ENCODE measurements at places on chromosomes 13 and 19. TPM values are rescaled to one million over a fixed set of nuclear protein-coding genes. Genes with fewer than 3 reads are reported as not detected.

DNA sequence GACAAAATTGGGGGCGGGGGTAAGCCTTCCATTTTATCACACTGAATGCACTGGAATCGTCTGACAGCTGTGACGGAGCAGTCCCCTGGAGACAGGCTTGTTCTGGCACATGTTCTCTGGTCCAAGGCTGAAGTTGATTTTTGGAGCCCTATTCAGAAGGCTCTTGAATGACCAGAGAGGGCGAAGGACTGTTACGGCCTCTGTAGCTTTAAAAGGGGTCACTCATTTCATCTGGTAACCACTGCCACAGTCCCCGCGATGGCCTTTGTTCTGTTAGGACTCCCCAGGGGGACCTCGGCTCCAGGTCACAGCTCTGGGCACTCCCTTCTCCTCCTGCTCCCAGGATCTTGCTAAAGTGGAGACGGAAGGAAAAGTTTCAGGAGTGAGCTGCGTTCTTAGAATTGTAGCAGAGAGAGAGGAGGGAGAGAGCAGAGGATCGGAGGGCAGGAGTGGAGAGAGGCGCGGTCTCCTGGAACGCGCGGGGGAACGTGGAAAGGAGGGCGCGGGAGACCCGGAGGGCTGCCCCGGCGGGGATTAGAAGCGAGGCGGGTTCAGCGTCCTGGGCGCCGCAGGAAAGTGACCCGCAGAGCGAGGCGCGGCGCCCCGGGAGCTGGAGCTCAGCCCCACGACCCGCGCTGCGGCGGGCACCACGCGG is 134.3 kb upstream of the MYO16 start:
- no peak for DNase-seq

DNA sequence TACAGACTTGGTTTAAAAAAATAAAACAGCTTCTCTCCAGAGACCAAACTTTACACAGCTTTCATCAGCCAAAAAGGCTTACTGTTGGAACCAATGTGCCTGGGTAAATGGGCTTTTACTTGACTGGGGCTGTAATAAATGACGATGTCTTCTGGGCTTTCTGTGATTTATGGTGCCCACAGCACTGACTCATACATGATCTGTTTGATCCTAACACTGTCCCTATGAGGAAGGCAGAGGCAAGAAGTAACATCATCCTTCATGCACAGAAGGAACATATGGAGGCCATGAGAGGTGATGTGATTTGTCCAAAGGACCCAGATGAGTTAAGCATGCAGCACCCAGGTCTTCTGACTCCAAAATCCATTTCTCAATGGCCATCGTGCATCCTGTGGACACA is 77.4 kb downstream of the DOCK9 start:
- DNase-seq: no peak

DNA sequence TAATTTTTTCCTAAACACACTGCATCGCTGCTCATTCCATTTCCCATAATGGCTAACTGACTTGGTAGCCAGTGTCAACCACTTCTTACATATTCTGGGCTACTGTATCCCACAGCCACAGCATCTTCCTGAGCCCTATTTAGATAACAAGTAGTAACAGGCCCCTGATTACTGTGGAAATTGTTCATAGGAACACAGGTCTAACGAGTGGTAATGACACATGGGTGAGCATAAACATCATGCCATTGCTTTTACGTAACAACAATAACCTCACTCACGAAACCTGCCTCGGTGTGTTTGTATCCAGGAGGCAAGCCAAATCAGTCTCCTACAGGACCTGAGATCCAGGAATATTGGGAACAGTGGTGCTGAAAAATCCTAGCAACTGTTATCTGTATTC is 438.6 kb downstream of the KLF5 start:
- no peak for DNase-seq

NKG7 gene
- 3.5 TPM for total RNA-seq

MYH14 gene
- 99.3 TPM for total RNA-seq

- no peak for DNase-seq
Observed at GRCh38 chr19:18895038-18895823, 727 bp downstream of the CERS1 start.

PSPN gene
- 1.1 TPM for total RNA-seq

- DNase-seq: no peak
Observed at GRCh38 chr13:51542346-51543242, 41.7 kb upstream of the WDFY2 start.

- no peak for DNase-seq
Observed at GRCh38 chr19:6886277-6886897, 992 bp upstream of the ADGRE1 start.

- DNase-seq: no peak
Observed at GRCh38 chr13:30353471-30354215, 46.3 kb upstream of the KATNAL1 start.

DNA sequence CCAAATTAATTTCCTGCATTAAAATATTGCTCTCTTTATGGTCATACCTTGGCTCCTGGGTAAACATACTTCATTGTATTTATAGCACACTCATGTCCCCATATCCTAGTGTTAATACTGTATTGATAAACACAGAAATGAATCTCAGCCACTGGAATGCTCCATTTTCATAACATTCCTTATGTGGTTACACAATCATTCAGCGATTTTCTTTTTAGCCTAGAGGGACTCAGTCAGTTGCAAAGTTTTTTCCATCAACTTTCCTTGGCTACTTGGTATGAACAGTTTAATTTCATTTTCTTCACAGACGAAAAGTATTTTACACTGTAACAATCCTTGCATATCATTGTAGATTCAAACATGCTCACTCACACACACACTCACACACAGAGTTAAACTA is 471.5 kb downstream of the FGF14 start:
- DNase-seq: no peak

SYCN gene
- not detected for total RNA-seq

DNA sequence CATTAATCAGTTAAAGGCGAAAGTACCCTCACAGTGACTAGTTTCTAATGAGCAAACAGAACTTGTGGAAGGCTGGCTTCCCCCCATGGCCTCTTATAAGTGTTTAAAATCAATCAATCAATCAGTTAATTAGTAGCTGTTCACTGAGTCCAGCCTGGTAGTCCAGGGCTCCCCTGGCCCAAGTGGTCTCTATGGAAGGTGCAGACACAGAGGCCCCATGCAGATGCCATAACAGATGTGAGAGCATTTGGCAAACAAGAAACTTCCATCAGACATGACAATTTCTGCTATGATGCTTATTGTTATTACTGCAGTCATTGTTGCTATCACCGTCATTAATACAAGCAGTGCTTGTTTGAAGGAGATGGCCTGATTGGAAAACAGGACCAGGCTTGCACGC is 179.0 kb upstream of the TSHZ3 start:
- DNase-seq: no peak

- no peak for DNase-seq
Observed at GRCh38 chr19:50906217-50906616, 5.0 kb downstream of the KLK4 start.

Measured in Right ventricle myocardium inferior (tissue), 1 donor.